CD8-positive, alpha-beta memory T cell (primary cell): ENCODE measurements at places on chromosomes 2 and 18. TPM values are rescaled to one million over a fixed set of nuclear protein-coding genes. Genes with fewer than 3 reads are reported as not detected.

Gene LHCGR
- total RNA-seq: not detected

DNA sequence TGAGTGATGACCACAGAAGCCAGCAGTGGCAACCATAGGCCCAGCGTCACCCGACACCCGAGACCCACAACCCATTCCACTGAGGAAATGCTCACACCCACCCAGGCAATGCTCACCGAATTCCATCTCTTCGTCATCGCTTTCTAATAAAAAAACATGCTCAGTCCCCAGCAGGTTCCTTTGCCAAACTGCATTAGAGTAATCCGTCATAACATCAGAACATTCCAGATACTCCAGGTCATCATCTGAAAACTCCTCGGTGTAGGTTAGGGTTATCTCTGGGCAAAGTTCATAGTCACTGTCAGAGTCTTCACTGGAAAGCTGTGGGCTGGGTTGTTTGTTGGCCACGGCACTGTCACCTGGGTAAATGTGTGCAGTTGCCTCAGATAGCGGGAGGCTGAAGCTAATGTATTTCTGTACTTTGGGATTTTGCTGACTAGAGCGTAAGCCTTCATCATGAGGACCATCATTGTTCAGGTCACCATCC lies 49.3 kb downstream of the ALPK2 start:
- no peaks in the 10 kb centered on the region for H3K27me3 ChIP-seq
- no peak overlapping the region for H3K4me3 ChIP-seq
- no peak for DNase-seq
- H3K4me1 ChIP-seq: peaks cover 8% of the 10 kb centered on the region

Gene CLEC4F
- total RNA-seq: not detected

GRCh38 chr2:26979741-26980140 lies 9.3 kb downstream of the MAPRE3 start:
- H3K27me3 ChIP-seq: no peaks in the 10 kb centered on the region
- H3K27ac ChIP-seq: no peak overlapping the region
- no peak overlapping the region for H3K4me3 ChIP-seq
- DNase-seq: no peak
- no peaks in the 10 kb centered on the region for H3K36me3 ChIP-seq

DNA sequence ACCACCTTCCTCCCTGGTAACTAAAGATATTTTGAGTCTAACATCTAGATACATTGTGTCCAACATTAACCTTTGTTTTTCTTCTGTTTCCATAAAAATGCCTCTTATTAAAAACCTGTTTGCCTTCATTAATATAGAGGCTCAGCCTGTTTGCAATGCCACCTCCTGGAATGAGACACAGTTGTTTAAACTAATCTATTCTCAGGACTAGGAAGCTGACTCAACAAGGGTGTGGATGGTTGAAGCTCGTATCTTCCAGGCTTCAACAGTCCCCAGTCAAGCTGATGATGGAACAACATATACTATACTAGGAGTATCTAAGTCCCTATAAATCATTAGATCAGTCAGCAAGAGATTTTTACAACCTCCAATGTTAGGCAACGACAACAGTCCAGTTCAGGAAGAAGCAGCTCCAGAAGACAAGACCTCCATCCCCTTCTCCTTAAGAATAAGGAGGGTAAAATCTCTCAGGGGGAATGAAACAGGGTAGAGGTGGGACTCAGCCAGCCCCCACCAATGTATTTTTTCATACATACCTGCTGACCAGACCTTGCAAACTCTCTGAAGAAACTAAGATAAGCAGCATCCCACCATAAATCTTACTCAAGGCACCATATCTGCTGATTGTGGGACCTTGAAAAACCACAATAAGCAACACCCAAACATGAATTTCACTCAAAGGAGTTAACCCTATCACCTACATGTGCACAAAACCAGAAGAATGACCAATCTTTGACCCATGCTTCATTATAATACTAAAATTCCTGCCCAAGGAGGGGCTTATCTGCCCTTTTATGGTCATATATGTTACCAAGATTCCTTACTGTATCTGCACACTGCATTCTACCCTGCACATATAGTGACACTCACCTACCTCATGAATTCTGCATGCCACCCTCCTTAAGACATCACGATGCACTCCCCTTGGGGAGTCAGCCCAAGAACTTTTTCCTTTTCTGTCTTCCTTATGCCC lies 21.4 kb downstream of the ZNF24 start:
- no peaks in the 10 kb centered on the region for H3K4me1 ChIP-seq
- no peak overlapping the region for H3K27ac ChIP-seq
- H3K36me3 ChIP-seq: no peaks in the 10 kb centered on the region
- no peak for DNase-seq
- H3K27me3 ChIP-seq: no peaks in the 10 kb centered on the region

DNA sequence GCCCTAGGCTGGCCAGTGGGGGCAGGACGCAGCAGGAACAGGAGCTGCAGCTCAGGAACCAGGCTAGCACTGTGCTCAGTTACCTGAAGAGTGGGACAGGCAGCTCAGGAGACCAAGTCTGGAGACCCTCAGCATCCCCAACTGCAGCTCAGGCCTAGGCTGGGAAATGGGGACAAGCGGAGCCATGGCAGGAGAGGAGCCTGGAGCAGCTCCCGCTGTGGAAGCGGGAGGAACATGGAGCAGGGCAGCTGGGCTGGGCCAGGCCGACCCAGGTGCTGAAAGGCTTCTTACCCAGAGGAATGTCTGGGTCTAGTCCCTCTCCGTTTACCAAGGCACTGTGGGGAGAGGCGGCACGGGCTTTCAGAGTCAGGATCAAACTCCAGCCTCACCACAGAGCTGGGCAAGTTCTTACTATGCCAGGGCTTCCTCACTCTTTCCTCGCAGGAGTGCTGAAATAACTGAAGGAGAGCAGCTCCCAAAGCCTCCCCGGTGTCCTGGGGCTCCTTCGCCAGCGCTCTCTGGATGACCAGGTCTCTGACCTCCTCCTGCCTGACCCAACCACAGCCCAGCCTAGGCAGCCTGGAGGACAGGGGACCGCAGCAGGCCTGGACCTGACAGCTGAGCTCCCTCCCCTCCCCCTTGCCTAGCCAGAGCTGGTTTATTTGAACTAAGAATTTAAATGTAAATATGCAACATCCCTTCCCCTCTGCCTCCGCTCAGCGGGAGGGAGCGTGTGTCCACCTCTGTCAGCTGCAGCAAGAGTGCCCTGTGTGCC lies 247.8 kb upstream of the SIX2 start:
- DNase-seq: no peak
- H3K4me3 ChIP-seq: no peak overlapping the region
- H3K4me1 ChIP-seq: no peaks in the 10 kb centered on the region
- H3K27me3 ChIP-seq: no peaks in the 10 kb centered on the region

DNA sequence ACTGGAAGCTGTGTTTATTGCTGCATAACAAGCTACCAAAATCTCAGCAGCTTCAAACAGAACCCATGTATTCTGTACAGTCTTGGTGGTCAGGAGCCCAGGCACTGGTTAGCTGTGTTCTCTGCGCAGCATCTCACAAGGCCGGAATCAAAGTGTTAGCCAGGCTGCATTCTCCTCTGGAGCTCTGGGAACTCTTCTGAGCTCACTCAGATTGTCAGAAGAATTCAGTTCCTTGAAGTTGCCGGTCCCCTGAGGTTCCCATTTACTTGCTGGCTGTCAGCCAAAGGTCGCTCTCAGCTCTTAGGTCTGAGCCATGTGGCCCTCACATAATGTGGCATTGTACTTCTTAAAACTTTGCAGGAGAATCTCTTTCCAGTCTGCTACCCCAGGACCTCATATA lies 123.6 kb upstream of the SMIM21 start:
- no peak overlapping the region for H3K27ac ChIP-seq
- no peaks in the 10 kb centered on the region for H3K36me3 ChIP-seq
- no peaks in the 10 kb centered on the region for H3K27me3 ChIP-seq
- no peak for DNase-seq
- H3K4me1 ChIP-seq: no peaks in the 10 kb centered on the region
- H3K4me3 ChIP-seq: no peak overlapping the region

Gene TRPM8
- not detected for total RNA-seq

Gene CDH2
- total RNA-seq: not detected

Gene FTCDNL1
- total RNA-seq: 3.8 TPM

DNA sequence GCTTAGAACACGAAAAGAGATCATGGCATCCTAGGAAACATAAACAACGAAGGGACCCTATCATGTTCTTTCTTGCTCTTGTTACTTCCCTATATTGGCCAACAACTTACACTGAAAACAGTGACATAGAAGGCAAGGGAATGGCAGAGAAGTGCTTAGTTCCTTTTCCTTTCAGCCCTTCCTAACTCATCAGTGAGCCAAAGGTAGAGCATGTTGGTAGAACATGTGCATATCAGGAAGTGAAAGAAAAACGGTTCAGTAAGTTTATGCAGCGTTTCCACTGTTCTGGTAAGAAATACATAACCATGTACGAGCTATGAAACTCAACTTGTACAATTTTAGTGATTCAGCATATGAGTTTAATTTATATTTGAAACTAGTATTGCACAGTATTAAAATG lies 21.7 kb downstream of the AKAIN1 start:
- no peaks in the 10 kb centered on the region for H3K36me3 ChIP-seq
- H3K27ac ChIP-seq: no peak overlapping the region
- H3K4me1 ChIP-seq: no peaks in the 10 kb centered on the region

DNA sequence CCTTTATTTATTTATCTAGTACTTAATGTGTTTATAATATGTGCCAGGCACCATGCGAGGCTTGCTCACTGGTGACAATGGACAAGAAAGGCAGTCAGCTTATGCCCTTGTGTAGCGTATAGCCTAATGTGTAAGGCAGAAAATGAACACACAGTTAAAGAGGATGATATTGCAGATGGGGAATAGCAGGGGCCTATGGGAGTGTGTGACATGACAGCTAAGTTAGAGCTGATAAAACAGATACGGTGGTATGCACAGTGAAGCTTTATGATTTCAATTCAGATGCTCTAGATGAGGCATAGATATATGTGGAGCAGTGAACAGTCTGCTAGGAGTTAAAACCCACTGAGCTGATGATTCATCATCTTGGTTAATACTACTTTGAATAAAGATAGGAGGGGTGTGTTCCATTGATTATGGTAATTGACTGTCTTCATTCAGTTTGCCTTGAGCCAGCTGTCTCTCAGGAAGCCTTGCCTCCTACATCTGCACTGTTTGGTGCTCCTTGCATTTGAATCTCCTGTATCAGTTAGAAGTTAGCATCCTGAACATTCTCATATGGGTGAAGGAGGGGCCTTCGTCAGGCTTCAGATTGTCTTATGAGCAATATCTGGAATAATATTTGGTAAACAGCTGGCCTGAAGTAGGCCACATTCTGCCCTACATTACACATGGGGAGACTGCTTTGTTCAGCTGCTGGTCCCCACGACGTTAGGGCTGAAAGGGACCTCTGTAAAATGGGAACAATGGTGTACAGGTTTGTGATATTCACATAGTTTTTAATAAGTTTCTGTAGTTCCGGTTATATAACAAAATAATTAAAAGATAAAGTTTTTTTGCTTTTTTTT lies 13.2 kb downstream of the MAP4K4 start:
- no peaks in the 10 kb centered on the region for H3K36me3 ChIP-seq
- no peak overlapping the region for H3K4me3 ChIP-seq
- H3K27ac ChIP-seq: no peak overlapping the region

- DNase-seq: no peak
- H3K36me3 ChIP-seq: no peaks in the 10 kb centered on the region
- no peaks in the 10 kb centered on the region for H3K27me3 ChIP-seq
- H3K4me1 ChIP-seq: peaks cover 4% of the 10 kb centered on the region
- peak overlapping the region; percentile 68 for H3K27ac ChIP-seq
- no peak overlapping the region for H3K4me3 ChIP-seq
Observed at GRCh38 chr2:55112229-55113031, 62.2 kb upstream of the RTN4 start.

GRCh38 chr2:202022755-202023154 lies 10.9 kb upstream of the FZD7 start:
- H3K4me1 ChIP-seq: no peaks in the 10 kb centered on the region
- DNase-seq: no peak
- H3K36me3 ChIP-seq: no peaks in the 10 kb centered on the region
- H3K4me3 ChIP-seq: no peak overlapping the region
